ENCODE measurements at places on chromosomes 13 and 19.
A peak's percentile ranks its signal among the peaks of the same experiment; 100 is the strongest.

DNA sequence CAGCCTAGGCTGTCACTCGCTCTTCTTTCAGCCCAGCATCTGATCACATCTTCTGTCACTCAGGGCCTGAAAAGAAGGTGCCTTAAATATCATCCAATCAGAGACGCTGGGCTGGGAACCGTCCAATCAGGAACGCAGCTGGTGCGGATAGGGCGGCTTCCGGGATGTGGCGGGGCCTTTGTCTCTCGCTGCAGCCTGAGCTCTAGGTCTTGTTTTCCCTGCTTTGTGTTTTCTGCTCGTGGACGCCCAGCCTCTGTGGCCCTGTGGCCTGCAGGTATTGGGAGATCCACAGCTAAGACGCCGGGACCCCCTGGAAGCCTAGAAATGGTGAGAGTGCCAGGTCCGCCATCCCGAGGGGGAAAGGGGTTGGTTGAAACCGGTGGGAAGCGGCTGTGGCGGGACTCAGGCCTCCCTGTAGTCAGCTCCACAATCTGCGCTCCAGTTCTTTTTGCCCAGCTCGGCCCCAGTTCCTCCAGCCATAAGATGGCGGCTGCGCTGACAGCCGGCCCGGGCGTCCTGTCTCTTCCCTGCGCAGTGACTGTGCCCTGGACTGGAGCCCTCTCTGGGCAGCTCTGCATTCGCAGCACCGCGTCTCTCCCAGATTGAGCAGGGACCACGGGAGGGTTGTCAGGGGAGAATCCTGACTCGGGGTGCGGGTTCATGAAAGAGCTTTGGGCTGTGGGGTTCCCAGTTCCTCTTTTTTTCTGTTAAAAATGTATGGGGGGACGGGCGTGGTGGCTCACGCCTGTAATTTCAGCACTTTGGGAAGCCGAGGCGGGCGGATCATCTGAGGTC is at the start of gene ZNF85:
TSS of gene ZNF85 (plus strand) at position 175 of the 795 bp plus-strand sequence. CDS start at position 325, 150 bp downstream.
- DNase-seq: peak; percentile 90

DNA sequence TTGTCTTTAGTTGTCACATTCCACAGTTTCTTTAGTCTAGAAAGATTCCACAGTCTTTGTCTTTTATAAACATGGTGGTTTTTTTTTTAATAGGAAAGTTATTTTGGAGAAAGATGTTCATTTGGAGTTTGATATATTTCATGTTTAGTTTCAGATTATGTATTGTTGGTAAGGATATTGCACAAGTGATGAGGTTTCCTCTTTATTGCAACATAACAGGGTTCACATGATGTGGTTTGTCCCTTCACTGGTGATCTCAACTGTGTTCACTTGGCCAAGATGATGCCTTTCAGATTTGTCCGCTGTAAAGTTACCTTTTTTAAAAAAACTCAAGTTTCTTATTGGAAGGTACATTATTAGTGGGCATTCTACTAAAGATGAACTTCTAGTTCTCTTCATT is 3.2 kb downstream of the ZNF230 start:
- DNase-seq: no peak

DNA sequence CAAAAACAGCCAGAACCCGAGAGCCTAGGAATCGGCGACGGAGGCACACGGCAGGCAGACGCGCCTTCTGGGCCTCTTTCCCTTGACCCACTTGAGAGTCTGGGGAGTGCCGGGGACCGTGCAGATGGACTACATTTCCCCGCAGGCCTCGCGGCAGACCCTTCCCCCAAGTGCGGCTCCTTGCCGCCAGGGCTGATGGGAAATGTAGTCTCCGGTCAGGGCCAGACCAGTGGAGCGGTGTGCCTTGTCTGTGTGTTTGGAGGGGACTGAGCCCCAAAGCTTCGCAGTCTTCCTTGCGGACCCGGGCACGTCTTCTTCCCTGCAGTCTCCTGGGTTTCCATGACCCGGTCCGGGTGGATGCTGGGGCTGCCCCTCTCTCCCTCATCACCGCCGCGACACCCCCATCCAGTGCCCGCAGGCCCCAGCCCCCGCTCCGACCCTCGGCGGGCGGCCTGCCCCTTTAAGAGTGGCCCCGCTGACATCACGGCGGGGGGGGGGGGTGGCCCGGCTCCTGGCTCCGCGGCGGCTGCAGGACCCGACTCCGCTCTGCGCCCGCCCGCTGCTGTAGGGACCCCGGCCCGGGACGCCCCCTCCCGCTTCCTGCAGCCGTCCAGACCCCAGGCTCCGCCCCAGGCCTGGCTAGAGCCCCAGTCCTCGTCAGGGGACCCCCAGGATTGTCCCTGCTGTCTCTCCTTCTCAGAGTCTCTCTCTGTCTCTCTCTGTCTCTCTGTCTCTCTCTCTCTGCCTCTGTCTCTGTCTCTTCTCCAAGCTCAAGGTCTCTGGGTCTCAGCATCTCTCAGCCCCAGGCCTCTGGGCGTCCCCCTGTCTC is 758 bp upstream of the CACNG7 start:
- no peak for DNase-seq

DNA sequence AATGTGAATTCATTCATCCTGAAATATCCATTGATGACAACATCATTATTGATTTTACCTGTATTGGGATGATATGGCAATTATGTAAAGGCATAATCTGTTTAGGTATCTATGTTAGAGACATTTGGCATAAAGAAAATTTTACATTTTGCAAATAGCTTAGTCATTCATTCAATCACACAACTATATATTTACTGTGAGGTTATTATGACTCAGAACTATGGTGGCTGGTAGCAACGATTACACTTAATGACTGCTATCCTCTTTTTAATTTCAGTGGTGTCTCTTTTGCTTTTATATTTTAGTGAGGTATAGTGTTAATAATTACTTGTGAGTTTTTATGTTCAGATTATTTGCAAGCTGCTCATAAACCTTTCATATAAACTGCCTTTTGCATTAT is 955.9 kb downstream of the SLITRK6 start:
- DNase-seq: no peak

- DNase-seq: no peak
Observed at GRCh38 chr19:22144394-22144793, 52.4 kb downstream of the ZNF676 start.

- DNase-seq: no peak
Observed at GRCh38 chr13:91185294-91185863, 162.1 kb upstream of the MIR17HG start.

GRCh38 chr19:38304352-38304865 is 358 bp downstream of the C19orf33 start:
- no peak for DNase-seq

DNA sequence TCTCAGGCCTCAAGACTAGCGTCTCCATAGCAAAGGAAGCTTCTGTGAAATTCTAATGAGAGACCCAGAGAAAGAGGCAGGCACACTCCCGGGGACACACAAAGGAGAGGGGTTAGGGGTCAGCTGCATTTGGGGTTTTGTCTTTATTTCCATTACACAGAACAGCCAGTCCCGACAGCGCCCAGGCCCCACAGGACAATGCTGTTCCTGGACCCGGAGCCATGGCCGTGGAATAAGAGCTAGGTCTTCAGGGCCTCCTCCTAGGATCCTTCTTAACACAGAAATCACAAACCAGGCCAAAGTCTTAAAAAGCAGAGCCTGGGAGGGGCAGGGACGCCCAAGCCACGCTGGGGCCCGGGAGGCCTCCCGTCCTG is 22.8 kb downstream of the KCTD15 start:
- DNase-seq: no peak

DNA sequence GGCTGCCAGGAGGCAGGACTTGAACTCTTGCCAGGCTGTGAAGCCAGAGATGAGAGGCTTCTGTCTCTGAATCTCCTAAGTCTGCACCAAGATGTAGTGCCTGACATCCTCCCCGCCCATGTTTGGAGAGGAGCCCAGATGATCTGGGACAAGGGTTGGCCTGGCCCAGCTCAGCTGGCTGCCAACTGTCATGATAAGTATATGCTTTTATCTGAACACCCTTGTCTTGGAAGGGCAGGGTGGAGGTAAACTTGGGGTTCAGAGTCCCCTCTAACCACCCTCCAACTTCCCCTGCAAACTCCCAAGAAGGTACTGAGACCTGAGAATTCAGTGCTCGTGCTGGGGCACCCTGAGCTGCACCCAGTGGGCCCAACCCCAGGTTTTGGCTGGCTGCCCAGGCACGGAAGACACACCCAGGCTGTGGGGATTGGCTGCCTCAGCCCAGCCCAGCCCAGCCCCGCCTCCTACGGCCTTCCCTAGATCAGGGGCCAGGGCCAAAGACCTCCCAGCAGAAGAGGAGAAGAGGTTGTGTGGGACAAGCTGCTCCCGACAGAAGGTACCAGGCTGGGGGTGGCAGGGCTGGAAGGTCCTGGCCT is at the start of gene CYP4F12:
TSS of gene CYP4F12 (plus strand) at position 508 of the 596 bp plus-strand sequence. CDS start 443 bp downstream, outside the sequence.
- no peak for DNase-seq

GRCh38 chr13:25493931-25494640 is 122.3 kb downstream of the ATP8A2 start:
- DNase-seq: no peak

- no peak for DNase-seq
Observed at GRCh38 chr13:44158098-44158521, 215.5 kb upstream of the SERP2 start.

DNA sequence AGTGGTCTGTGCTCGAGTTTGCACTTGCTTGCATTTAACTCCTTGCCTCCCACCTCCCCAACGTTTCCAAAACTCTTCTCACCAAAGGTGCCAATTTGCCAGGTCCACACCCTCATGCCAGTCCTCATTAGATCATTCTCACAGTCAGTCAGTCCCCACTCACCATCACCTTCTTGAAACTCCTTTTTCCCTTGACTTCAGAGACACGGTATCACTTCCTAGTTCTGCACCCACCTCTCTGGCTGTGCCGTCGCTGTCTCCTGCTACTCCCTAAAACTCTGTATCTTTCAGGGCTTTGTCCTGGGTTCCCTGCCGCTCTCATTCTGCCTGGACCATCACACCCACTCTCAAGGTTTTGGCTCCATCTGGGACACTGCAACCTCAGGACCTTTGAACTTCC is 19.6 kb downstream of the OLFM2 start:
- DNase-seq: no peak

GRCh38 chr13:62932256-62932883 is 1516.7 kb upstream of the PCDH20 start:
- DNase-seq: no peak

DNA sequence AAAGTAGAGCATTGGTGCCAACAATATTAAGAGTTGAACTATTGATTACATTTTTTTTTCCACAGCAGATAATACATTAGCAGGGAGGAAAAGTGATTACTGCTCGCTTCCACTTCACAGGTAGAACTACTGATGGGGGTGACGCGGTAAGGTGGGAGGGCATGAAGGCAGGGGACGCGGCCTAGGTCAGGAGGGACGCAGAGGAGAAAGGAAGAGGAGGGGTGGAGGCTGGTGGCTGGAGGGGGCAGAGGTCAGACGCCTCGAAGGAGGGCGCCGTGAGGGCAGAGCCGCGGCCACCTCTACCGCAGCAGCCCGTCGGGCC is 287 bp upstream of the B3GLCT start:
- no peak for DNase-seq

- DNase-seq: no peak
Observed at GRCh38 chr19:10829967-10830366, 6.0 kb downstream of the TMED1 start.

DNA sequence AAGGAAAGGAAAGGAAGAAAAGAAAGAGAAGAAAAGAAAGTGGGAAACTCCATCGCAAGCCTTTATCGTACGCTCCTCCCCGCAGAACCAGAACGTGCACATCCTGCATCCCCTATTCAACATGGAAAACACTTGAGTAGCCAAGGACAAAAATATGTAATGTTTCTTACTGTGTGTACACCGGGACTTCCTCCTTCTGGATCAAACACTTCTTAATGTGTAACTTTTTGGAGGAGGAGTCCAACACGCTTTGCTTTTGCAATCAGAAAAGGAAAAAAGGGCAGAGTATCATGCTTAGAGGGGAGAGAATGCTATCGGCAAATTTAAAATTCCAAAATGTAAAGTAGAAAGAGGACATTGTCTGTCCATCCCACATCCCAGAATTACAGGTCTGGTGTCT is 7.8 kb upstream of the SHFL start:
- no peak for DNase-seq

DNA sequence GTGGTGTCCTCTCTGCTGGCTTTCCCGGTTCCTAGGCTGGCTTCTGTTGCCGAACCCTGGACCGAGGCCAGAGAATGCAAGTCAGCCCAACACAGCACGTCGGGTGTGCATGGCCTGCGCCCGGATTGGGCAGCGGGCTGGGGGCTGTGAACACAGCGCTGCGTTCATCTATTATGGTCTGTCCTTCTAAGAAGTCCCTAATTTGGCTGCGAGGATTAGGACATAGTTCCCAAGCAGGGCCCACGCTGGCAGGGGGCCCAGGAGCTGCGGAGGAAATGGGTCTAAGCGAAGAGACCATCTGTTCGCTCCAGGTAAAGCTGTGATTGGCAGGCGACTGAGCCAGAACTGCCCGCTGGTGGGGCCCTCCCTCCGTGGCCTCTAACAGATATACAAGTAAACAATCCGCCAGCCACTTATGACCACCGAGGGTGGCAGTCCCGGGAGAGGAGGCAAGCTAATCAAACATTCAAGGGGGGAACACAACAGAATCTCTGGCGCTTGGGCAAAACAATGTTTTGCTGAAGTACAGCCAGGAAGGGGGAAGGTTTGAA is 6.0 kb downstream of the SYCE2 start:
- DNase-seq: no peak

DNA sequence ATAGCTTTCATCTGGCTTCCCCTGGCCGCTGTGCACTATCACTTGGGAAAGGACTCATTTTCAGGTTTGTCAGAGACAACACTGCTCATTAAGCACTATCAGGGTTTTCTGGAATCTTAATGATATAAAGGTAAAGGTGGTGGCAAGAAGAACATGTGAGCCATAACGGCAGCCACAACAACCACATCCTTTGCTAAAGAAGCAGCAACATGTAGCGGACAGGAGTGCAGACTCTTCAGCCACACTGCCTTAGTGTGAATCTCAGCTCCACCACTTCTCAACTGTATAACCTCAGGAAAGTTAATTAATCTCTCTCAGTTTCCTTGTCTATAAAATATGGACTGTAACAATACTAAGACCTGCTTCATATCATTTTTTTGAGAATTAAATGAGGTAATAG is 24.1 kb upstream of the MIR17HG start:
- DNase-seq: no peak

GRCh38 chr13:46756977-46757376 is 40.0 kb downstream of the ESD start:
- DNase-seq: no peak

Data from thymus (tissue), 14 donors.